Central memory CD4-positive, alpha-beta T cell (primary cell): ENCODE measurements at places on chromosomes 6 and 20.

DNA sequence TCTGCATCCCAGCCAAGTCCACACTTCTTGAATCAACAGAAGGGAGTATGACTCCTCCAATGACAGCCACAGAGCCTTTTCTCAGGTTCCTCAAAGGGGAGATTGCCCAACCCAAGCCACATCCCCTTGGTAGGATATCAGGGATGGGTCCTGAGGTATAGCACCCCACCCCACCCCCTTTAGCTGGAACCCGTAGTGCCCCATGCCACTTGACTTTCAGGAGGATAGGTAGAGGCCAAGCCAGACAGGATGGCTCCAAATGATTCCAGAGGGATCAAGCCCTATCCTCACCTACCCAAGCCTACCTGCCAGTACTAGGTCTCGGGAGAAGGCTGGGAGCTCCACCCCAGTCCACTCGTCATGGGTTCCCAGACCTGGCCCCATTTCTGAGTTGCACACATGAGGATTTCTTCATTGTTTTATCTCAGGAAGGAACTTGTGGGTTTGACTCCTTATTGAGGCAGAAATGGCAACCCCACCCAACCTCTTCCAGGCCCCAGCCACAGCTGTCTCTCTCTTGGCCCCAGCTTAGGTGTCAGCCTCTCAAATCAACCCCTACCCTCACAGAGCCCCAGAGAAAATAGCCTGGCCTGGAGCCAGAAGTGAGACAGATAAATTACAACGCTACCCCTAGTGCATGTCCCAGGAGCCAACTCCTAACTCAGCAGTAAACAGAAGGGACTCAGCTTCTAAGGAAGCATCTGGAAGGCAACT is 3.6 kb downstream of the CCND3 start:
- peak; percentile 81 for DNase-seq

- DNase-seq, result peak; percentile 30
These were observed 1.4 kb downstream of the PIM1 start for GRCh38 chr6:37171201-37171969.

DNA sequence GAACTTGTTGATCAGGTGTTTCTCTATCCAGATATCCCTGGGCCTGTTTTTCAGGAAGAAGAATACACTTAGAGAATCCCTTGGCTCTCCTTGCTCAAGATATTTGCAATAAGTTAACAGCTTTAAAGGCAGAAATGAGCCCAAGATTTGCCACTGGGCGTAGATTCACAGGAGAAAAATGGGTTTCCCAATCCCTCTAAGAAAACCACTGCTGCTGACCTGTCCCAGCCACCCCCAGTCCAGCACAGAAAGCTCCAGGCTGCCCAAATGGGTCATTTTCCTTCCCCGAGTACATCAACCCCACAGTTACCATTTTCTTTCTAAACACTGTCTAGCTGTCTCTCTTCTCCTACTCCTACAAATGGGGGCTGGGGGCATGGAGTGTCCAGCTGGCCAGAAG is 67.3 kb downstream of the ANKRD60 start:
- DNase-seq, result no peak

GRCh38 chr6:29520232-29520631 is 32.5 kb upstream of the MAS1L start:
- no peak for DNase-seq

GRCh38 chr20:5212907-5213487 is 86.2 kb downstream of the CDS2 start:
- DNase-seq, result no peak

DNA sequence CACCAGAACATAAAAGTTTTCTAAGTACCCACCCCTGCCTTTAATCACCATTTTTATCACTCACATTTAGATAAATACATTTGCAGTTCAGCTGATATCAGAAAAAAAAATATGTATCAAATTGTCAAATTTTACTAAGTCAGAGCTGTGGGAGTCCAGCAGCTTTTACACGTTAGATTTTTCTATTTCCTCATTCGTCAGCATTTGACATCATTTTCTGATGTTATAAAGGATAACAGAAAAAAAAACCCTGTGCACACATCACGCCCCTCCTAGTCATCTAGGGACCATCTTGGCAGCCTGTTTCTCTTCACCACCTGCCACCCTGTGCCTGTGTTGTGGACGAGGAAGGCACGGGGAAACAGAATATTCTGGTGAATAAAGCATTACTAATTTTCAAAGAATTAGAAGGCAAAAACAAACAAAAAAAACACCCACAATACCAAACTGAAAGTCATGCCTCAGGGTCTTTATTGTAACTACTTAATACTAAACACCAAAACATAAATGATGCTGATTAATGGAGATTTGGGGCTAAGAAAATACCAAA is 12.4 kb downstream of the B4GALT5 start:
- no peak for DNase-seq

- DNase-seq, result no peak
These were observed 297.9 kb upstream of the RIMS1 start for GRCh38 chr6:71588490-71588889.

GRCh38 chr20:35510951-35511735 is 18.3 kb downstream of the C20orf173 start:
- DNase-seq, result no peak

- no peak for DNase-seq
These were observed 21.6 kb downstream of the RIN2 start for GRCh38 chr20:19779634-19780033.

DNA sequence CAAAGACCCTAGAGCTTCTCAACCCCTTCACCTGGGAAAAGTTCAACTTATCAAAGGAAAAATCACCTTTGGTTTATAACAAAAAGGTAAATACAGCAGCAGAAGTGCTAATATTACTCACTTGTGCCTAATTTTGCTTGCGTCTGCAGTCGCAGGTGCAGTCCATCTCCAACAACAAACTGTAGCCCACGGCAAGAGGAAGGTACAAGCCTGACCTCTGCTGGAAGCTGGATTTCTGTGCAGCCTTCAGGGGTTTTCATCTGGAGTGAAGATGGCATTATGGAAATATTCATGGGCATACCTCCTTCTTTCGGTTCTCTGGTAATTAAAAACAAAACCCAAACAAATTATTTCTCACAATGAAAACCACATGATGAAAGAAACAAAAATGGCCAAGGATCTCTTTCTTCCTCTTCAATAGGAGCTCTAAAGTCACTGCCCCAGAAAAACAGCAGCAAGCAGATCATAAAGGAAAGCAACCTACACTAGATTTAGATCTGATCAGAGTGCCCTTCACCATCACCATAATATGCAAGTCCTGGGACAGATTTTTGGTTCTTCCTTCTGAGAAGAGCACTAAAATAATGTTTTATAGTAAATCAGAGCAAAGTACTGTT is 7.8 kb downstream of the UBE3D start:
- DNase-seq, result no peak

- no peak for DNase-seq
These were observed 79.9 kb downstream of the THBS2 start for GRCh38 chr6:169173532-169174268.

GRCh38 chr6:143233554-143234285 is 173.0 kb downstream of the AIG1 start:
- no peak for DNase-seq

DNA sequence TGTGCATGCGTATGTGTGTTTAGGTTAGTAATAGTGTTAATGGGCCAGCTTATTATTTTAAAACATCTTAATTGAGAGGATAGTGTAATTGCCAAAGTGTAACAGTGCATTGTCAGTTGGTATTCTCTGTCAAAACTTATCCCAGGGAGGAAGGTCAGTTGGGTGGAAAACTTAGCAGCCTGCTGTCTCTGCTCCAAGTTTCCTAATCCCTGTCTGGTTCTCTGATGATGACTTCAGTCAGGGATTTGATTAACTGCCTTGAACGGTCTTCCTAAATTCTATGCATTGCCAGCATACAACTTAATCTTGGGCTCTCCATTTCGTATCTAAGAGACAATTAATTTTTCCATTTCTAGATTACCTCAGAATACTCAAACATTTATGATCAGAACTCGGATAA is 51.1 kb downstream of the L3MBTL3 start:
- no peak for DNase-seq

GRCh38 chr6:144083172-144083571 is 12.2 kb downstream of the SF3B5 start:
- DNase-seq, result no peak

- no peak for DNase-seq
These were observed 164.0 kb upstream of the RUNX2 start for GRCh38 chr6:45163952-45164766.

DNA sequence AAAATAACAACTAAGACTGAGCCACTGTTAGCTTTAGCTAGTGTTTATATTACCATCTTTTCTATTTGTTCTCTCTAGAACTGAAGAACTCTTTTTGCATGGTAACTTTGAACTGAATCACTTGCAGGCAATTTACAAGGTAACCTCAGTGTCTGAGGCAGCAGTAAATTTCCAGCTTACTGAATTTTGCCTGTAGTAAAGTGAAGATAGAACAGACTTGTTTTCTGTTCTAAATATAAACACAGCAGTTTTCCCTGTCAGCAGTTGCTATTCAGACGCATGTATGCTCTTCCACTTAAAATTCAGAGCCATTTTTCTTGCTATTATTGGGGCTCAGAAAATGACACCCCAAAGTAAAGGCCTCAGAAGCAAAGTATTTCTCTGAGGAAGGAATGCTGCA is 974.0 kb upstream of the GJE1 start:
- no peak for DNase-seq

GRCh38 chr20:60250251-60250650 is 292.0 kb downstream of the CDH26 start:
- no peak for DNase-seq

GRCh38 chr20:32396646-32397160 is 38.6 kb downstream of the ASXL1 start:
- no peak for DNase-seq

- DNase-seq, result peak; percentile 53
These were observed 8.8 kb upstream of the PERP start for GRCh38 chr6:138115877-138116660.

GRCh38 chr6:158059108-158059507 is 77.4 kb downstream of the SYNJ2 start:
- DNase-seq, result no peak

DNA sequence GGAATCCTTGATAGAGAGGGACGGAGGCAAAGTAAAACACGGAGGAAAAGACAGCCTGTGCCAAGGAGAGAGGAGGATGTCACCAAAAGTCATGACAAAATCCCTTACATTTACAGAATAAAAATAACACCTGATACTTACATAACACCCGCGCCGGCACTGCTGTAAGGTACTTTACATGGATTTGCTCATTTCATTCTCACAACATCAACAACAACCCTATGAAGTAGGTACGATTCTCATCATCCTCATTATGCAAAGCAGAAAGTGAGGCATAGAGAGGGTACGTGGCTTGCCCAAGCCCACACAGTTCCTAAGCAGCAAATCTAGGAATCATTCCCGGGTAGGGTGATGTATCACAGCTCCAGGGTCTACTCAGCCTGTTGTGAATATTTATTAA is 67.6 kb upstream of the NFATC2 start:
- DNase-seq, result no peak

DNA sequence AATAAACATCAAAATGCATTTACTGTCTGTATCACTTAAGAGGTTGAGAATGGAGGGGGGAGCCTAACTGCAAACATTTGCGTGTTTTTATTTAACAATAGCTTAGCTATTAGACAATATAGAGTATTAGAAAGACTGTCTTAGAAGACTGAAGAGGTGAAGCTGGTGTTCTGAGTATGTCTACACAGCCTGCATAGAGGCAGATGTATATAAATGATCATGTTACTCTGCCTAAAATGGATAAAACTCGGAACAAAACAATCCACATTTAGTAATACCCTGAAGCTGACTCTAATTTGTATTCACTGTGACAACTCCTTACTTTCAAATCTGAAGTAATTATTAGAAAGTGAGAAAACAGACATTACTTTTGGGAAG is 181.9 kb downstream of the GMPR start:
- no peak for DNase-seq

GRCh38 chr6:16153211-16153820 is 24.4 kb downstream of the MYLIP start:
- no peak for DNase-seq

- DNase-seq, result no peak
These were observed 19.2 kb downstream of the HLA-DRB1 start for GRCh38 chr6:32570363-32570905.

DNA sequence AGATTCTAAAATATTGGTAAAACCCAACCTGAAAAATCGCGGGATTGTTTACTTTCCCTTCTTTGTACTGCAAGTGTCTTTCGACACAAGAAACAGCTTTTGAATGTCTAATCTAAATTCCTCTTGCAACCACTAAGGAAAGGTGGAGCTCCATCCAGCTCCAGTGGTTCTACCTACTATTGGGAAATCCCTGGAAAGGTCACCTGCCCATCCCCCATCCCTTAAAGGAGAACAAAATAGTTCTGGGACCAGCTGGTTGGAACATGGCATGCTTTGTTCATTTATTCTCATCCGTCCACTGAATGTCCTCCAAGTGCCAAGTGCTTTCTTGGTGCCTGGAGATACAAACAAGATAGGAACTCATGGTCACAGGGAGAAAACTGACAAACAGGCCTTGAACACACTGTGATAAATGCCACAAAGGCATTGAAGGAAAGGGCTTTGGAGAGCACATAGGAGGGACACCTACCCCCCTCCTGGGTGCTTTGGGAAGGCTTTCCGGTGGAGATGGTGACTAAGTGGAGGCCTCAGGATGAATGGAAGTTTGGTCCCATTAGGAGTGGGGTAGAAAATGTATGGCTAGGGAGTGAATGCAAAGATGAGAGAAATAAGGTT is 2.3 kb upstream of the CITED2 start:
- no peak for DNase-seq

- DNase-seq, result peak; percentile 17
These were observed 1.1 kb downstream of the SLC22A23 start for GRCh38 chr6:3455569-3456394.

DNA sequence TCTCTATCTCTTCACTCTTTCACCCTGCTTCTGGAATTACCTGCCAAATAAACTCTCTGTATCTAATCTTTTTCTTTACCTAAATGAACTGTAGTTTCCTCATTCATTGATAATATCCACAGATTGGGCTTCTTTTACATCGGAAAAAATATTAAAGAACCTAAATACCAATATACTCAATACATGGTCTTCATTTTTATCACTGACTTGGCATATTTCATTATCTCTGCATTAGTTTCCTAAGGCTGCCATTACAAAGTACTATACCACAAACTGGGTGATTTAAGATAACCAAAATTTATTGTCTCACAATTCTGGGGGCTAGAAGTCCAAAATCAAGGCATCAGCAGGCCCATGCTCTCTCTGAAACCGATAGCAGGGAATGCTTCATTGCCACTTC is 411.9 kb upstream of the SPTLC3 start:
- DNase-seq, result no peak

GRCh38 chr20:38805502-38805957 is at the start of gene PPP1R16B:
Gene PPP1R16B (plus strand): TSS chr20:38805697. CDS start chr20:38835926, 30,229 bp downstream.
- DNase-seq, result peak; percentile 75

DNA sequence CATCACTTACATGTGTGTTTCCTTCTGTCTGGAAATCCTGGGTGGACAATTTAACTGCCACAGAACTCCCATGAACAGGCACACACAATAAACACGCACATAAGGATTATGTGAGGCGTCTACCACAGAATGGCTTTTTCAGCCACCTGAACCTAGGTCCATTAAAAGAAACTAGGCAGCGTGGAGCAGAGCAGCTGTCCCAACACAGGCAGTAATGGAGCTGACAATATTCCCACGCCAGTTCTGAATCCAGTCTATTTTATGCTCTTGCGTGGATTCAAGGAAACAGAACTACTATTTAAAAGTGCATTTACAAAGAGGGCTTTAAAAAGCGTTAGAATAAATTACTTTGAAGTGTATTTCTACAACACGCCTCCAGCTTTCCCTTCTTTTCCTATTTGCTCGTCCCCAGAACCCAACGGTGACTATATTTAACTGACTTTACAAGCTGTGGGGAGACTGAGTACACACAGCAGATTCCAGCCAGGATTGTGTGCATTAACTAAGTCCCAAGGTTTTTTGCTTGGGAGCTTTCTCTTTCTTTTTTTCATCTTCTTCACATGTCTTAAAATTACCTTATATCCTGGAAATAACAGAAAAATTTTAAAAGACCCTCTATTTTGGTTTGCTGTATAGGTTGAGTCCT is 95.9 kb downstream of the GMDS start:
- DNase-seq, result no peak
